Sigmoid colon (tissue), 7 donors: ENCODE measurements at places on chromosomes 2 and 18.
A peak's percentile ranks its signal among the peaks of the same experiment; 100 is the strongest.

DNA sequence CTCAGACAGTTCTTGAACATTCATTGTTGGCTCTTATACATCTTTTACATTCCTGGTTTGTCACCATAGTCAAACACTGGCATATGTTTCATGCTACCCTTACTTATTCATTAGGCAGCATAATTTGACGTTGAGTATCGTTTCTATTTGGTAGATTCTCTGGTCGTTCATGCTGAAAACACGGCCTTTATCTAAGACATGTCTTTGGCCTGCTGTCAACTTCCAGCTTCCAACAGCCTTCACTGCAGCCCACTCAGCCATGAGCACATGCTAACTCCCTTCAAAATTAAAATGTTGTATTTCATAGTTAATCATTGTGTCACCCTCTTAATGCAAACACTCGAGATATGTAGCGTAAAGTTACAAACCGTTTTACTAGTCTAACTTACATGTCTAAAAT, 493.0 kb upstream of the NRP2 start:
- no peak for DNase-seq

DNA sequence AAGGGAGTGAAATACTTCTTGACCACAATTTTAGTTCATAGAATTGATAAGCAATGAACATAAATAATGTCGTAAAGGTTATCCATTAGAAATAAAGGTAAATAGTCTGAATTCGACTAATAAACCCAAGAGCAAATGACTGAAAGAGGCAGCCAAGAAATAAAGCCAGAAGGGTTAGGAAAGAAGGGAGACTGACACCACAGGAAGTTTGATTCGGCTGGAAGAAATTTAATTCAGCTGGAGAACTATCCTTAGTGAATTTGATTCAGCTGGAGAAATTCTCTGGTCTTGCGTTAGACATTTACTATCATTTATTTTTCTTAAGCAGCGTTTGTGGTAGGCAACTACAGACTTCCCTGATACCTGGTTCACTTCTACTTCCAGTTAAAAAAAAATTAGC, 429.6 kb downstream of the PID1 start:
- no peak for DNase-seq

GRCh38 chr2:208031608-208032019, 6.3 kb upstream of the PLEKHM3 start:
- DNase-seq, result no peak

DNA sequence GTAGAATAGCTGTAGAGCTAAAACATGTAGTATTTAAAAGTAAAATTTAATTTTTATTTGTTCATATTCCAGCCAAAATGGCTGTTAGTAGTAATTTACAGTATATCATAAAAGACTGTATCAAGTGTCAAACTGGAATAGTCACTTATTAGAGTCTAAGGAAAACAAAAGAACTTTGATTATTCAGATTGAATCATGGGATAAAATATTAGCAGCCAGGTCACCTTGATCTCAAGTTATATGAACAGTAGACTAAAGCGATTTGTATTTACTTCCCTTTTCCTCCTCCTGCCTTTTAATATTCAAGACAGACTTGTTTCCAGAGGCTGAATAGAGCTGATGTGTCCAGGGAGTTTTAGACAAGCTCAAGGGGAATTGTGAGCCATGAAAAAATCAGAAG, 54.4 kb downstream of the PMAIP1 start:
- DNase-seq, result no peak

GRCh38 chr18:6979954-6980353, 137.6 kb downstream of the LAMA1 start:
- no peak for DNase-seq

DNA sequence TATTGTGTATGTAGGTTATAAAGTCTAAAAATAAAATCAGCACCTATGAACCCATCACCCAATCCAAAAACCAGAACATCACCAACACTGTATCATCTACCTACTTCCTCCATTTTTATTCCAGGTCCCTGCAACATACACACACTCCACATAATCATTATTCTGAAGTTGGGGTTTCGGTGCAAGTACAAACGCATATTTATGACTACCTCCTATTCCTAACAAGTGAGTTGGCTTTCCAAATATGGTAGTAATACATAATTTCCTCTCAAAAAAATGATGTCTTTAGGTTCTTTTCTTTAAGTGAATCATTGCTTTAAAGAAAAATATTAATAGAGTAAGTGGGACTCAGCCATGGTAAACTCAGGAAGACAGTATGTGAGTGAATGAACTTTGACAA, 3.3 kb downstream of the ACVR1 start:
- no peak for DNase-seq

DNA sequence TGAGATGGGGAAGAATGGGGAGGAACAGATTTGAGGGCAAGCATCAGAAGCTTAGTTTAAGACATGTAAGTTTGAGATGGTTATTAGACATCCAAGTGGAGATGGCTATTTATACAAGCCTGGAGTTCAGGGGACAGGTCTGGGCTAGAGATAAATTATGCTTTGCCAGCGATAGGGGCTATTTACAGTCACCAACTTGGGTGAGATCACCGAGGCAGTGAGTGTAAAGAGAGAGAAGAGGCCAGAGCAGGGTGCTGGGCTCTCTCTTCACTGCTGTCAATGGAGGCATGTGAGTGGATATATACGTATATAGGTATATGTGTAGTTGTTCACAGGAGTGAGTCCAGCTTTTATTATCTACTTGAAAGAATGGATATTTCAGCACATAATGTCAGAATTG, 81.0 kb downstream of the QPCT start:
- no peak for DNase-seq

DNA sequence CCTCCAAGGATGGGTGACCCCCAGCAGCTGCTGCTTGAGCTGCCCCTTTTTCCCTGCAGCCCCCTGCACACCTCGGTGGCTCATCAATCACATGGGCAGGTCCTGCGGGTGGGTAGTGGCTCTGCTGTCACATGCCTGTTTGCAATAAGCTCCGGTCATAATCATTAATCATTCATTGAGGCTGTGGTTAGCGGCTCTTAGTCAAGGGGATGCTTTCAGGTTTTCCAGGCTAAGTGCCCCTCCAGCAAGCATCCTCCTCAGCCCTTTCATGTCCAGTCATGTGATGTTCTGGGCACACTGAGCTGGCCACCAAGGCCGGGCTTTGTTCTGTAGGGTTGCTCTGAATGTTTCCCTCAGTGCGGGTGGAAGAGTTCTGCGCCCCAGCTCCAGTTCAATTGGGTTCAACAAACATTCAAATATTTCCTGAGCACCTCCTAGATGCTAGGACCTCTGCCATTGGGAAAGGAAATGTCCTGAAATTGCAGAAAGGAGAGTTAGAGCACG, 96.4 kb upstream of the LDAH start:
- DNase-seq, result no peak

DNA sequence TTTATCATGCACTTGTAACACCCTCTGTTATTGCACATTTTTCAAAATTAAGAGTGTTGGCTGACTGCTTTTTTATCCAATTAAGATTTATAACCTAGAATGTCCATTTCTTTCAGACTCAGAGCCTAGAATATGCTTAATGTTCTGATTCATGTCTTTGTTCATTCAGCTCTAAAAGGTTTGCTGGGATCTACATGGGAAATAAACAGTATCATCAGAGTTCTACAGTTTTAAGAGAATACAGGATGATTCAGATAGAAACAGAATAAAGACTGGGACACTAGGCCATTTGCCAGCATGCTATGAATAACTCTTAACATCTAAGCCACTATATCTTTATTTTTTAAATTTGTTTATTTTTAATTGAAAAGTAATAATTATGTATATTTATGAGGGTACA, 713.7 kb upstream of the CHAC2 start:
- DNase-seq, result no peak

DNA sequence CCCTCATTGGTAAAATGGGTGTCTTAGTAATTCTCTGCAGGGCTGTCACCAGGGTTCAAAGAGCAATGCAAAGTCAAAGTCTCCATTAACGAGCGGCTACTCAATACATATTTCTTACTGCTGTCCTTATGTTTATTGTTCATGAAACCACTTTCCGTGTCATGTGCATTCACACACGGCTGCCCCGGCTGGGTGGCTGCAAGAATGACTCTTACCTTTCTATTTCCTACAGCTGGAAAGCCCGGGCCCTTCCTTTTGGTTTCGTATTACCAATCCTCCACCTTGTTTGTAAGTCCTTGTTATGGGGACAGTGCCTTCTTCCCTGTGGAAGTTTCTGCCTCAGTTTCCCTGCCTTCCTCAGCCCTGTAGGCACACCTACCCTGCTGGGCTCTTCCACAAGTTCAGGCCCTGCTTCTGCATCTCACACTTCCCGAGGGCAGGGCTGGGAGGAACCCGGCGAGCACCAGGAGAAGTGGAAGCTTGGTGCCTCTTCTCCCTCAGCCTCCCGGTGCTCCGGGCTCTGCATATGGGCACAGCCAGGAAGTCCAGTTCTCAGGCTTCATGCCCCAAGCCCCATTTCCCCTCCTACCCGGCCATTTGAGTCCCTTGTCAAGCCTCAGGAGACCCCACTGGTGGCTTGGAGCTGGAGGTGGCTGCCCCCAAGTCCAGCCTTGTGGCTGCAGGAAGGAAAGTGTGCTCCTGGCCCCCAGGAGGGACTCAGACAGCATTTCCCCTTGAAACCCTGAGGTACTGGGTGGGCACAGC, 18.7 kb upstream of the ACKR3 start:
- DNase-seq, result no peak

- no peak for DNase-seq
Observed at GRCh38 chr2:80378-80777, 34.1 kb upstream of the FAM110C start.

- DNase-seq, result no peak
Observed at GRCh38 chr2:3305431-3305830, 72.2 kb downstream of the EIPR1 start.

DNA sequence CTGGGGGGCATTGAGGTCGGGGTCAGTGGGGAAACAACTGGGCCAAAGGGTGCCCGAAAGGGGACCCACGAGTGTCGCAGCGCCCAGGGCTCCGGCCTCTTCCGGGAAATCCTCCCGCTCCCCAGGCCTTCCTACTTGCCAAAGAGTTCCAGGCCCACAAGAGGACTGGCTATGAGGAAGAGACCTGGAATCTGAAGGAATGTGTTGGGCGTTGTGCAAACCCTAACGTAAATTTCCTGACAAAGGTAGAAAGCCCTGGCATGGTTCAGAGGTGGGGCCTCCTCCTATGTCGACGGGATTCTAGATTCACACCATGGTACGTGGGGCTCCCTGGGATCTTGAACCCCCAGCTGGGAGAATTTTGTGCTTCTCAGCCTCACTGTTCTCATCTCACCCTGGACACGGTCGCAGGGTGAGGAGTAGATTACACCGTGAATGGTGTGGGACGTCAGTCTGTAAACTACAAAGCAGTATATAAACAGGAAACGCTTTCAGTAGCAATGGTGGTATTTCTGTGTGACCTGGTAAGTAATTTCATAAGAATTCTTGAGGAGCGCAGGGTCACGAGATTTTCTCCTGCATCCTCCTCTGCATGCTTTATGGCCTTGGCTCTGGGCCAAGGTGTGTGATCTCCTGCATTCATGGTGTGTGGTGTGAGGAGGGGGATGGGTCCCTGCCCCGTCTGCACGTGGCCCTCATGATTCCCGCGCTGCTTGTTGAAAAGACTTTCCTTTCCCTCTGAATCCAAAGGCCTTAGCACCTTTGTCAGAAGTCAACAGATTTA, 868 bp downstream of the HSBP1L1 start:
- DNase-seq, result peak; percentile 77

DNA sequence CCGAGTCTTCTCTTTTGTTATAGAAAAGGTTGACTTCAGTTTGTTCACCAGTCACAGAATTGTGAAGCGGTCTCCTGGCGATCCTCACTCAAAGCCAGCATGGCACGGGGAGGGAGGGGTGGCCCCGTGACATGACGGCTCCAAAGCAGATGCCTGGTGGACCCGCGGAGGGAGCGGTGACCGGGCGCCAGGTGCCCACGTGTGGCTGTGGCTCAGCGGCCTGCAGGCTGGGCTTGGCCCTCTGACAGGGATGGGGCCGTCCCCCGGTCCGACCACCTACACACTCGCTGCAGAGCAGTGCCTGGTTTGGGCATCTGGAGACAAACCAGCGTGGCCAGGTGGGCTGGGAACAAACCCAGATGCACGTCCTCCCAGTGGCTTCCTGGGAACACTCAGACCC, 129.1 kb upstream of the SNTG2 start:
- DNase-seq, result no peak

- no peak for DNase-seq
Observed at GRCh38 chr2:167832868-167833287, 414.5 kb downstream of the STK39 start.

- DNase-seq, result peak; percentile 25
Observed at GRCh38 chr2:70715071-70715985, 52.7 kb downstream of the ADD2 start.

DNA sequence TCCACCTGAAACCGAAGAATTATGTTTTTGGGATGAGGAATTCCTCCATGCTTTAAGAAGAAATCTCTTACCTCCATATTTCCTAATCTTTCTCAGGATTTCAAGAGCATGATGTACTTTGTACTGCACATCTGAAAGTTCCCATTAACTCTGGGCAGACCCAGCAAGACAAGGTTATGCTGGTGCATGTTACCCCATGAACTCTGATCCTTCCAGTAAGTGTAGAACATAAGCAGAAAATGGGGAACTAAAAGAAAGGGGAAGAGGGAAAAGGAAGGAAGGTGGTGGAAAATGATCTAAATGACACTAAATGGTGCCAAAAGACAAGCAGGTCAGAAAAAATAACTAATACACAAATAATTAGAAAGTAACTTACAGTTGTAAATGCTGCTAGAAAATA, 50.7 kb downstream of the STRN start:
- no peak for DNase-seq

DNA sequence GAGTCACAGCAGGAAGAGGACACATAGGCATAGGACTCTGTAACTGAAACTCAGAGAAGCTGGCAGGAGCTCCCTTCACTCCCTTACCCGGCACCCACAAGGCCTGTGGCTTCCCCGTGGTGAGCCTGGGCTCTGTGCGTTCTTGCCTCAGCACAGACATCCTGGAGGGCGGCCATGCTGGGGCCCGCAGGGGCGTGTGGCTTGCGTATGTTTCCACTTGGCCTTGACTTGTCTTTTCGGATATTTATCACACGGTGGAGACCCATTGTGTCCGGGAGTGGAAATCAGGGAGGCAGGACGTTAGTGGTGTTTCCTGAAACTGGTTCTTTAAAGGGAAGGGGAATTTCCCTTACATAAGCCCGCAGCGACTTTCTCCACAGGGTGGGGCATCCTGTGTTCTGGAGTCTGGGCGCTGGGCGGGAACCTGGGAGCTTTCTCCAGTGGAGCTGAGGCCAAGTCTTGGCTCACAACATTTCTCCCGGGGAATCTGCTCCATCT, 49.9 kb upstream of the EML6 start:
- peak; percentile 93 for DNase-seq

- DNase-seq, result no peak
Observed at GRCh38 chr2:12428786-12429185, 287.9 kb upstream of the TRIB2 start.

GRCh38 chr18:58531236-58531635, 97.7 kb downstream of the ALPK2 start:
- DNase-seq, result no peak

GRCh38 chr2:27664622-27665363, 1.1 kb downstream of the SLC4A1AP start:
- DNase-seq, result no peak

DNA sequence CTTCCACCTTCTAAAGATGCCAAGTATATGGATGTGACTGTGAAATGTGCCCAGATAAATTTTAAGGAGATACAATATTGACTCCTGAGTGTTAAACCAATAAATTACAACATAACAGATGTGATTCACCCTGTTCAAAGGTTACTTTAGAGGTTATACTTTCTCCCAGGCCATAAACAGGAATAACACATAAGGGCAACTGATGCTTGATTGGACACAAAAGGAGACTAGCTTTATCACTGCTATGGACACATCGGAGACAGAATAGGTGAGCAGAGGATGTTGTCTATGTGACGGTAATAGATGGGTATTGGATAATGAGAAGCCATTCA, 31.9 kb upstream of the SLC25A52 start:
- no peak for DNase-seq

GRCh38 chr2:62475172-62476011, 30.6 kb downstream of the TMEM17 start:
- DNase-seq, result no peak
